ENCODE measurements at places on chromosomes 3 and 15.

DNA sequence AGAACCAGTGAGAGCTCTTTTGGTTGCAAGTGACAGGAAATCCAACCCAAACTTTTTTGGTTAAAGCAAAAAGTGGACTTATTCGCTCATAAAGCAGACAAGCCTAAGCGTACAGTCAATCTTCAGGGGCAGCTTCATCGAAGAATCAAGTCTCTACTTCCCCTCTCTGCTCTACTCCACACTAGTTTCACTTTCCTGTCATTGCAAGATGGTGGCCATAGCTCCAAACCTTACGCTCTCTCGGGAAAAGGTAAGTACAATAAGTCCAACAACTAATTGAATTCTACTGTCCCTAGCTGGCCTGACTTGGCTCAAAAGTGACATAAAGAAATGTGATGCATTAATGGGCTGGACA, 24.9 kb upstream of the ZNF710 start:
- no peak for DNase-seq

DNA sequence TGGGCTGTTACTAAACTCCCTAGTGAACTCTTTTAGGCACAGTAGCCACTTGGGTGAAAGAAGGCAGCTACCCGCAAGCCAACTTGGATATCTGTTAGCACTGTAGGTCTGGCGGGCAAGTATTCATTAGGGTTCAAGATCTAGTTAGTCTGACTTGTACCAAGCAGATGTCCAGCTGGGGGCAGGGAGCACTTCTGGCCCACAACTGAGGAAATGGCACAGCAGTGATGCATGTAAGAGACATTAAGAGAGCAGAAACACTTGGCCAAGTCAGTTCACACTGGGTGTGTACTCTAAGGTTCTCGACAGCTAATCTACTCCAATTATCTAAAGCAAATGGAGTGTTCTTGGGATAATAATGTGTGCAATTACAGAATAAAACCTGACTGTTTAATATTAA, 131.7 kb downstream of the CTNNB1 start:
- no peak for DNase-seq

GRCh38 chr3:31755926-31756658, 223.4 kb downstream of the STT3B start:
- no peak for DNase-seq

DNA sequence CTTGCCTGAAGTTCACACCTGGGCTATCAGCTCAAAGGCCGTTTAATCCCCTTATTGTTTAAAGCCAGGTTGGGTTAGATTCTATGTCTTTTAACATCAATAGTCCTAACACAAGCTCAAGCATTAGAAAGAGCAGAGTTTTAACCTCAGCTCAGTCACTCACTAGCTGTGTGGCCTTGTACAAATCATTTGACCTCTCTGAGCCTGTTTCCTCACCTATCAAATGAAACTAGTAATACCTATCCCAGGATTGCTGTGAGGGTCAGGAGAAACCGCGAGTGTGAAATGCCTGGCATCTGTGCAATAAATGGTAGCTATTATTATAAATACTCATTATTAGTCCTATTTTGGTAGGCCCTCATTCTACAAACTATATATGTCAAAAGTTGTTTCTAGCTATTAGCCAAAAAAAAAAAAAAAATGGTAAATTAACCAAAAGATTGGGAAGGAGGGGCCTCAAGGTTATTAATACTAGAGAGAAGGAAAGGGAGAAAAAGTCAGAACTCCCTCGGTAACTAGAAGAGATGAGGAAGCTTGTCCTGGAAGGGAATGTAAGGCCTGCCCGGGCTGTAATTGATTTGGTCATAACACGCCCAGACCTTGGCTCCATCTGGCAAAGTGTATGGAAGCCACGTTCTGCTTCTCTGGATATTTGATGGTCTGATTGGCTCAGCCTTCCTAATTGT, 510.5 kb upstream of the PROK2 start:
- DNase-seq, result no peak

DNA sequence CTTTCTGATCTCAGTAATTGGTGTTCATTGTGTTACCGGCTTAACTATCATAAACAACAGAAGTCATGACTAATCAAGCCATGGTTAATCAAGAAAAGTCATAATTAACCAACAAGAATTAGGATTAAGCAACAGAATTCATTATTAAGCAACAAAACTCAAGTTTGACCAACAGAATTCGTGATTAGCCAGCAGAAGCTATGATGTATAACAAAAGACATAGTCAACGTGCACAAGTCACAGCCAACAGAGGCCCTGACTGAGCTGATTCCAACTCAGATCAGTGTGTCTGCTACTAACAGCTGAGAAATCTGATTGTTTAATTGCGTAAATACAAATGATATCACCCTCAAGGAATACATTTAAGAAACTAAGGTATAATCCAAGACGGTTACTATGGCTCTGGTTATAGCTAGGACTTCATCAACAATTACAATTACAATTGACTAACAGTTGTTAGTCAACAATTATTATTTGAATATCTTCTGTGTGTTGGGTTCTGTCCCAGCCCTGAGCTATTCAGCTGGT, 67.7 kb downstream of the RARB start:
- no peak for DNase-seq

GRCh38 chr3:139117136-139117675, 72.5 kb upstream of the PRR23C start:
- DNase-seq, result no peak

DNA sequence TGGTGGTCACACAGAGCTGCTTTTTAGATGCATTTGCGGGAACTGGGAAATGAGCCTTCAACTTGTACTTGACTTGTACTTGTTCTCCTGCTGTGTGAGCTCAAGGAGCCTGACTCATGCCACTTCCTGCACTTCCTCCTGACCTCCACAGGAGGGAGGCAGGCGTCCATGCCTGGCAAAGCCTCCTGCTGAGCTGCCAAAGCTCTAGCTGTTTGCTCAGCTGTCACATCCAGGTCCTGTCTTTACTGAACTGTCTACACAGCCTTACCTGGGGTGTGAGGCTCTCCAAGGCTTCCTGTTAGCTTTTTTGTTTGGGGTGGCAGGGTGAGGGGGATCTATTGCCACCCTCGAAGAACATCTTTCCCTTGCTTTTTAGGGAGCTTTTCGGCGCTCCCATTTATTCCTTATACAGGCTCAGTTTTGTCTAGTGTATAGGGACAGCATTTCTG, 6.4 kb downstream of the THPO start:
- DNase-seq, result peak; percentile 91

DNA sequence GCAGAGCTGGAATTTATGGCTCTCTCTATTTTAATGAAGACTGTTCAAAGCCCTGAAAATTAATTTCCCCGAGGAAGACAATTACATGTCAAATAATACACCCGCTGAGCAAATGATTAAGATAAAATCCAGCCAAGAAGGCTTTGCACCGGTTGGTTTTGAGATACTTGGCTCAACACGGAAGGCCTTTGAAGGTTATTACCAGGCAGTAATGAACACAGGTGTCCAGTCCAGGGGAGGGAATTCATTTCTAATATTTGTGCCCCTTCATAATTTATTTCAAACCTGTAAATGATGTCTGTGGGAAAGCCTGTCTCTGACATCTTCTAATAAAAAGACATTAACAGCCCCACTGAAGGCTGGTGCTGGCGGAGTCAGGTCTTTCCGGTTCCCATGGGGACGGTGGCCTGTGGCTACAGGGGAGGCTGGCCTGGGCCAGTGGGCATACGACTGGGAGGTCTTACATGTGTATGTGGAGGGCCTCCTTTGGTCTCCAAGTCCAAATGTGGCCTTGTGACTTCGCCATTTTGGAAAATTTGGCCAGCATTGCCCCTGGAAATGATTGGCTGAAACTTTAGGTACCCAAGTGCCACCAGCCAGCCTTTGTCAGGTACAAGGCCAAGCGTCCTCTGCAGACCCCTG, 49.9 kb upstream of the IQSEC1 start:
- no peak for DNase-seq

GRCh38 chr15:56806148-56806536, 72.8 kb upstream of the ZNF280D start:
- no peak for DNase-seq

- no peak for DNase-seq
Measured at GRCh38 chr15:82928711-82929110, 23.8 kb downstream of the HOMER2 start.

GRCh38 chr3:140752499-140752898, 74.6 kb downstream of the TRIM42 start:
- no peak for DNase-seq

DNA sequence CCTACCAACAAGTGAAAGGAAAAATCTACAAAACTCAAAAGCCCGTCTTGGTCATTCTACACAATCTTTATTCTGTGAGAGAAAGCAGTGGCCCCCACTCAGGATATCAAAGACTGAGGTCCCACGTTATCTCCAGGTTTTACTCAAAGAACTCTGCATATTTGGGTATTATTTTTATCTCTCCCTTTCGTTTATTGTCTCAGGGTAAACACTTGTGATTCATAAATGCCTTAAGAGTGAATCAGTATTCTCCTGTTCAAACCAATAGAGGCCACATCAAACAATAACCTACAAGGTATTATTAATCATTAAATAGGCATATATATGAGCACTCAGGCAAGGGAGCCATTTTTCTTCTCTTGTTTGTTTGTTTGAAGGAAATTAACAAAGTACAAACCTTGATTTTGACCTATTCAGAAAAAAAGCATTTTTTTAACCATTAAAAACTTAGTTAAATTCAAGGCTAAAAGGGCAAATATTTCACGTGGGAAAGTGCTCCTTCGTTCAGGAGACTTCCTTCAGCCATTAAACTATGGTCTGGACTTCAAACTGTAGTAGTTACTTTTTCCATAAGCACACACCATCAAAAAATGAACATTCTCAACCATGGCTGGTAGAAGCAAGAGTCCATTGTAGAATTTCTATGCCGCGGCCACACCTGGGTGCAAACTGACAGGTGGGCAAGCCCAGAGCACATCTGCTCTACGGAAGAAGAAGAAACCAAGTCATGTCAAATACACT, 13.9 kb upstream of the HES1 start:
- DNase-seq, result no peak

GRCh38 chr3:152470893-152471292, 202.2 kb downstream of the MBNL1 start:
- no peak for DNase-seq

DNA sequence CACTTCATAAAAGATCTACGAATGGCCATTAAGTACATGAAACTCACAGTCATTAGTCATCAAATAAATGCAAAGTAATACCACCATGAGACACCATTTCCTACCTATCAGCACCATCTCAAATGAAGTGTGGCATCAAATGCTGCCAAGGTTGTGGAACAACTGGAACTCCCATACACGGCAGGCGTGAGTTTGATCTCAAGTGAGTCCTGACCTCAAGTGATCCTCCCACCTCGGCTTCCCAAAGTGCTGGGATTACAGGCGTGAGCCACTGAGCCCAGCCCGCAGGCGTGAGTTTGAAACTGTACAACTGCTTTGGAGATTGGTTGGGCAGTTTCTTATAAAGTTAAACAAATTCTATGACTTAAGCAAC, 28.8 kb upstream of the HDAC11 start:
- peak; percentile 44 for DNase-seq

DNA sequence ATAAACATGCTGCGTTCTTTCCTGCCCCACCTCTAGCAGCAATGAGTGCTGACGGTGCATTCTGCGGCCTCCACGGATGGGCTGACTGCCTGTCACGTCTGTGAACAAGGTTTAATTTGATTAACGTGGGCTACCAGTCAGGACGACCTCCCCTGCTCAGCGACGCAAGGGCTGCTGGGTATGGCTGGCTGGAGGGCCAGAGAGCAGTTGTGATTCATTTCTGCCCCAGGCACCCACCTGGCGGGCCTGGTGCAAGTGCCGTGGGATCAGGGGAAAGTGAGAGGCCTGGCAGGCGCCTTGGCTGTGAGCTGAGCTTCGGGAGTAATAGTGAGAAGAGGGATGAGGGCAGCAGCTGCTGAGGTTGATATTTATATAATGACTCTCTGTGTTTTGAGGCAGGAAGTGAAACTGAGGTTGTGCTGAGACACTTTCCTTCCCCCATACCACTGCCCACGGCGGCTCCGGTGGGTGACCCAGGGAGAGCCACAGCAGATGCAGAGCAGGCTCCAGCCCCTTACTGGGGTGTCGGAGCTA, 190.4 kb upstream of the BCL6 start:
- no peak for DNase-seq

DNA sequence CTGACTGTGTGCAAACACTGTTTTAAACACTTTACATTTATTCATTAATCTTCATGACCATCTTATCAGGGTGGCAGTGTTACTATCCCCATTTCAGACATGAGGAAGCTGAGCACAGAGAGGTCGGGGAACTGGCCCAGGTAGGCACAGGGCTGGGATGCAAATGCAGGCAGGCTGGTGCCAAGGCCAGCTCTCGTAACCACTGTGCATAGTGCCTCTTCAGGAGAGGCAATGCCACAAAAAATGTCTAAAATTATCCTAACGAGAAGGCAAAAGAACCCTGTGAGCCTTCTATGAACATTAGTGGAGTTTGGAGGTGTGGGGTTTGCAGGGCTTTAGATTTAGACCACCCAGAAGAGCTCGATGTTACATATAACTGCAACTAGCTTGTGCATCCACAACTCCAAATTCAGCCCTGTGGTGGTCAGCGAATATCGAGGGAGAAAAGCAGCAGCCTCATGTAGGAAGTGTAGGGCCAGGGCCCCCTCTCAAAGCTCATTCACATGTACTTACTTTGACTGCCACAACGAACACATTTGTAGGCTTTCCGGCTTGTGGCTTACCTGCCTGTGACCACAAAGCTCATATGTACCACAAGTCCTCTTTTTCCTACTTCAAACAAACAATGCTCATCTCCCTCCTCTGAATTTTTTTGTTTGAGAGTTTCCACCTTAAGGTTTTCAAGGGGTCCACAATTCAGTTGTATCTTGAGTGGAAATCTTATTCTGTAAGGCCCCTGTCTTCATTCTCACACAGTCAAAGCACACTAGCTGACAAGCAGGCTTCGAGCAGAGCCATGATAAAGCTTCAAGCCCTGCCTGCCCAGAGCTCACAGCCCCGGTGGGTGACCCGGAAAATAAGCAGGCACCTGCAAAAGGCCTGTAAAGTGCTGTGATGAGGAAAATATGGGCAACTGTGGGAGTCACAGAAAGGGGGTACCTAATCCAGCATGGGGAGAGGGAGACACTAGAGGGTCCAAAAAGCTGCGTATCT, 722.9 kb upstream of the CFAP20DC start:
- no peak for DNase-seq

- no peak for DNase-seq
Measured at GRCh38 chr3:30704931-30705890, 98.8 kb downstream of the TGFBR2 start.

- DNase-seq, result no peak
Measured at GRCh38 chr15:35603301-35603700, 57.3 kb upstream of the DPH6 start.

GRCh38 chr15:80977627-80978036, 12.0 kb downstream of the MESD start:
- peak; percentile 88 for DNase-seq

DNA sequence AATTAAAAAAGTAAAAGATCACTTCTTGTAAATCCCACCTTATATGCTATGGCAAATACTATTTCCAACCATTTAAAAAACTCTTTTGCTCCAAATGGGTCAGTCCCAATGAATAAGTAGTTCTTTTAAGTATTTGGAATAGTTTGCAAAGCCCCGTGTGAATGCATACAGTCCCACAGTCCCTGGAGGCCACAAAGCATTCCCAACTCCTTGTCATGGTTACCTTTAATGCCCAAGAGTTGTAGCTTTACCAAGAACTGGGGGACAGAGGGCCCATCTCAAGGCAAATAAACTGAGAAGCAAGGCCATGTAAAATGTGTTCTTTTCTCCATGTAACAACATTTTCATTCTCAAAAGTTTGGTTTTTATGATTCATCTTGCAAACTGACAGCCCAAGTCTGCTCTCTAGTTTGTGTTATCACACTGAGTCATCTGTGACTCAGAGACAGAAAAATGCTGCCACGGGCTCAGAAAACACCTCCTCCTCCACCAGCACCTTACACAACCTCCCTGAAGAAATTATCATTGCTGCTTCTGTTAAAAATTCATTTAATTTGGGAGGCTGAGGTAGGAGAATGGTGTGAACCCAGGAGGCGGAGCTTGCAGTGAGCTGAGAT, 336.2 kb downstream of the ERC2 start:
- peak; percentile 73 for DNase-seq

Data from head of caudate nucleus (tissue), 42 donors.